ENCODE measurements at places on chromosomes 3 and 15.

DNA sequence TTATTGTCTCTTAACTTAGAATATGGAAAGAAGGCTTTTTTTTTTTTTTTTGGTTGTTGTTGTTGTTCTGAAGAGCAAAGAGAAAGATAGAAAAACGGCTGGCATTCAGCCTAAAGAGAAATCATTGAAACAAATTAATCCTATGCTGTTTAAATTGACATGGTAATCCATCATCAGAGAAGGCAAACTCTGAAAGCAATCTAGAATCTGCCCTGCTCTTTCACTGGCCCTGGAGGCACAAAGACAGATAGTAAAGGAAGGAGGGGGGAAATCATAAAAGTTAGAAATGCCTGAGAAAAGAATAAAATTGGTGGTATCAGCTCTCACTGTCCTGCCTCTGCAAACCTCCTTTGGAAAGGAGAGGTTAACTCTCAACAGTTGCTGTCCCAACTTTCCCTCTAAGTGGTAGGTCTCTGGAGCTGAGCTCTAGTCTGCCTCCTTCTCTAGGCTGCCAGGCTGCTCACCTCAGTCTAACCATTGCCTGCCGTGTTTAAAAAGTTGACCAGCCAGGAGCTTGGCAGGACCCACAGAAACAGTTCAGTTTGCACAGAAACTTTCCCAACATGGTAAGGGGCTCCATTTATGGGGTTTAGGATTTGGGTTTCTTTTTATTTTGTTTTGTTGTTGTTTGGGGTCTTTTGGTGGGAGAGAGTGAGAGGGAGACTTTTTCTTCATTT lies 13.4 kb upstream of the NR2F2 start:
- DNase-seq = no peak

DNA sequence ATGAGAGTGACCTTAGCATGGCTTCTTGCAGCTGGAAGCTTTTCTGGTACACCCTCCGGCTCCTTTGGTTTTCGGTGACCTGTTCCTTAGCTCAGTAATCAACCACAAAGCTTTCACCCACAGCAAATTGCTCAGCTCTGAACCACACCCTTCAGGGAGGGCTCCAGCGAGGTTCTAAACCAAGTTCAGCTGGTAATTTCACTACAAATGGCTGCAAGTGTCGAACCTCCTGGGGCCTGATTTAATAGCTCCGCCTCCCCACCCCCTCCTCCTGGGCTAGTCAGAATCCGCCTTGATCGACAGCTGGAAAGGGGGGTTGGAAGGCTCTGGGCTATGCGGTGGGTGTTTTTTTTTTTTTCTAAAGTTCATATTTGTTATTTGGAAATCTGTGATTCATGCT lies 150.9 kb upstream of the MCTP2 start:
- DNase-seq = no peak

GRCh38 chr3:14925729-14926591 lies 21.4 kb upstream of the NR2C2 start:
- DNase-seq = no peak

DNA sequence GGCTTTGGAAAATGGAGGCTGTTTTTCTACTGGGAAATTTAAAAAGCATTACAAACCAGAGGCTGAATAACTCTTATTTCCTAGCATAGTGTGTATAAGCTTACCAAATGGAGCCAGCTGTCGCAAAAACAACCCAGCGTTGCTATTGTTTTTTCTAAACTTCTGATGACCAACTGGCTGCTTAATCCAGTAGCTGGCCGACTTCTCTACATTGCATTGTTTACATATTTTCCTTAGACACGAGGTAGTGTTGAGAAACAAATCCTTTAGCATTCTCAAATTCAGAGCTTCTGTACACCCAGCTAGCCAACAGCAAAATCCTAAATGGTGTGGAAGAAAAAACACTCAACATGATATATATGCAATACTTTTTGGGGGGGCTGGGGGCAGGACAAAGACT lies 161.0 kb upstream of the ADAMTS9 start:
- DNase-seq = no peak

DNA sequence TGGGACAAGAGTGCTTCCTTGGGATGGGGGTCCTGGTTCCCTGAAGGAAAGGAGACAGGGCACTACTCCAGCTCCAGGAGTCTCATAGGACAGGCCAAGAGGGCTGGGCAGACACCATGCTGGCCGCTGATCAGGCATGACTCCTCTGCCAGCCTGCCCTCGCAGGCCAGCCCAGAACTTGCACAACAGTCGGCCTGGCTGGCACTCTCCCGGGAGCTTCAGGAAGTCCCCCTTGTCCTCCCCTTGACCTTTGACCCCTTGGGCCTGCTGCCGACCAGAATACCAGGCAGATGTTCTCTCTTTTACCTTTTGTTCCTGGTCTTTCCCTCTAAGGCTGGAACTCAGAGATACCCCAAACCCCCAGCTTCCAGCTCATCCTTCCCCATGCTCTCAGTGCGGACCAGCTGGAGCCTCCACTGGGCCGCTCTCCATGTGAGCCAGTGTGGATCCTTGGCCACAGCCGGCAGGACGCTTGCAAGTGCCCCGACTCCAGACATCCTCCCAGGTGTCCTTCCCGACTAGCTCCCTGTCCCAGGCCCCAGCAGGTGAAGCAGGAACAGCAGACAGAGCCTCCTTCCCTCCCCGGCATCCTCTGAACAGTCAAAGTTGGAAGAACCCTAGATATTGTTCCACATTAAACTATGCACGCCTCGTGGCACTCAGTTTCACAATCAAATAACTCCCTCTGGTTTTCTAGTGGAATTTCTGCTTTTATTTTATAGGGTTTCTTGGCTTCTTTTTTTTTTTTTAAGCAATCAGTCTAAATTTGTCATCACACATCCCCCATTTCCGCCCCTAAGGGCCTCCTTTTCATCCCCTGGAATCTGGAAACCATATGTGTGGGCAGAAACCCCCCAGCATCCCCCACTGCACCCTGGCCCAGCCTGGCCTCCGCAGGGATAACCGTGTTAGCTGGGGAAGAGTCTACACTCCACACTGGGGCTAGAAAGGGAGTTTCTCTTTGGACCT lies 15.7 kb downstream of the VPS18 start:
- DNase-seq = no peak

DNA sequence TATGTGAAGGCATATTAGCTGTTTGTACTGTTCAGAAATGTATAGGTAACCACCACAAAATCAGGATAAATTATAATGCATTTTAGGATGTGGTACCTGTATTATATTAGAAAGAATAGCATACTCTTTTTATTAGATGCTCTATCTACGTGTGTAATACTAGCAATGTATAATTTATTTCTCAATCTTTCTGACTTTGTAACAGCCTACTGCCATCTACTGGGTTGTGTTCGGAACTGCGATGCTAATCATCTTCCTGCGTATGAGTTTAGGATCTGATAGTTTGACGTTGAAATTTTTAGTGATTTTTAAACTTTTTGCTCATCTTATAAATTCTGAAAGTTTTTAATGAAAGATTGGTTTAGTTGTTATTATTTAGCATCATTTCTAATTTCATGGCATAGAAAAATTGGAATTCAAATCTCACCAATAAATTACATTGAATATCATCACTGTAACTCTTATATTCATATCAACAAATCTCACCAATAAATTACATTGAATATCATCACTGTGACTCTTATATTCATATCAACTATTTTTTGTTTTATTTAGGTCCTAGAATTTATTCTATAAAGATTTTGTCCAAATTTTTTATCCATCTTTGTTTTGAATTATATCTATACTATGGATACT lies 322.7 kb upstream of the ZNF717 start:
- DNase-seq = no peak

DNA sequence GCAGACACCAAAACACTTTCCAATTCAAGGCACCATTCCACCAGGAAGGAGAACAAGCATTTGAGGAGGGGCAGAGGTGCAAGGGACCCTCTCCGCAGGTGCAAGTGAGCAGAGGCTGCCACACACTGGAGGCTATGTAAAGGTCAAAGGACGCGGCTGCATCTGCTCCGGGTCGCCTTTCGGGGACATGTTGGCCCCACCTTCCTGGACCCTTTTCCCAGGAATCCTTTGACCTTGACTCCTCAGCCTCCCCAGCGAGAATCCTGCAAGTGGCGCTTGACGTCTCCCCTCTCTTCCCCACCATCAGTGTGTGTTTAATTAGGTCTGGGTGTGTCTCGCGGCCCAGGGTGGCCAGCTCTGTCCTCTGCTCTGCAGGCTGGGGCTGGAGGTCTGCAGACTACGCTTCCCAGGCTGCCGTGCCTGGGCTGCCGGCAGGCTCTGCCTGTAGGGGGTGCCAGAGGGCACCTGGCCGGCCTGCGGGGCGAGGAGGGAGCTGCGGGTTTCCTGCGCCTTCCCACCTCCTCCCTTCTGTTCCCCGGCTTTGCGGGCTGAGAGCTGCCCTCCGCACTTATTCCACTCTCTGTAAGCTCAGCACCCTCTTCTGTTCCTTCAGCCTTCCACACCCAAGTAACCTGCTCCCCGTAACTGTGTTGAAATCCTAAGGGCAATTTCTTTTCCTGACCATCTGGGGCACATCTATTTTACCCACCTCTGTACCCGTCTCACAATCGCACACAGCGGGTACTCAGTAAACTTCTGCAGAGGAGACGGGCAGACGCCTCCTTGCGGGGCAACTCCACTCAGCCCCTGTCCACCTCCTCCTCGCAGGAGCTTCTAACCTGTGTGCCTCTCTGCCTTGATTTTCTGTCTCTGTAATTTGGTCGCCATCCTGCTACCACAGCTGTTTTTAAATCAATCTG lies 129.8 kb downstream of the NSMCE3 start:
- peak; percentile 38 for DNase-seq

- no peak for DNase-seq
Measured at GRCh38 chr3:120227710-120228347, 57.2 kb downstream of the GPR156 start.

DNA sequence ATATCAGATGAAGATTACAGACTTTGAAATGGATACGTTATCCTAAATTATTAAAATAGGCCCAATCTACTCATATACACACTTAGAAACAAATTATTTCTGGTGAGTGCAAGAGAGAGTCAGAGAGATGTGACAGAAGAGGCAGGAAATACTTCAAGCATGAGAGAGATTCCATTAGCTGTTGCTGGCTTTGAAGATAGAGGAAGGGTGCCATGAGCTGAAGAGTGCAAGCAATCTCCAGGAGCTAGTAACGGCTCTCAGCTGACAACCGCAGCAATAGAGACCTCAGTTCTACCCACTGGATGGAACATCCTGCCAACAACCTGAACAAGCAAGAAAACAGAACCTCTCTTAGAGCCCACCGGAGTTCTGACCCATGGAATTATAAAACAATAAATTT lies 270.7 kb upstream of the SLITRK3 start:
- no peak for DNase-seq

- no peak for DNase-seq
Measured at GRCh38 chr3:4401441-4401840, 65.6 kb downstream of the SUMF1 start.
